NCI-H524 (cell line): ENCODE measurements at places on chromosomes 12 and 14.

- DNase-seq, result no peak
Observed at GRCh38 chr12:12764824-12765223, 20.6 kb upstream of the APOLD1 start.

DNA sequence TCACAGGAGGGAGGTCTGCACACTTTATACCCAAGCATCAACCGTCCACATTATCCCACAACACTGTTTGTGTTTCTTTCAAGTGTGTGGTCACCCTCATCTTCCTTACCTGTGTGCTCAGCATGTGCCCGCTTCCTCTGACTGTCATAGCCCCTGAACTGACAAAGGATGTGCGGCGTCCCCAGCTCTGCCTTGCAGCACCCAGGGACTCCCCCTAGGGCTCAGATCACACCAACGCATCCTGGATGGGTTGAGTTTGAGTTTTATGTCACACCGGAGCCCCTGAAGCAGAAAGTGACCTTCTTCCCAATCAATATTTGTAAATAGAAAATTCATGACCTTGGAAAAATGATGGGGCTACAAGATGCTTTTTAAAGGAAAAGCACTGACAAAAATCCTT is 770.7 kb upstream of the TMEM132C start:
- DNase-seq, result no peak

DNA sequence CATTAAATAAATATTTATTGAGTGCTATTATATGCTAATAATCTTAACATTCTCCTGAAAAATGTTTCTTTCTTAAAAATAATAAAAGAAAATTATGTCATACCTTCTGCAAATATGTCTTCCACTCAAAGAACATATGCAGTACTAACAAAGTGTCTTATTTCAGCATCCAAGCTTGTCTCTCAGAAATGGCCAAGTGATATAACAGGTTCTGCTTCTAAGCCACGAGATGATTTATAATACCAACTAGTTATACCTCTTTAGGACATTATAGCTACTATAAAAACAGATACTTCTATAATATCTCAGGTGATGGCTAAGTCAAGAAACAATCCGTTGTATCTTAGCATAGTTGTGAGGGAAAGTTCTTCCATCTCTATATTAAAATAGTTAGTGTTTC is 128.1 kb upstream of the ARID2 start:
- no peak for DNase-seq

DNA sequence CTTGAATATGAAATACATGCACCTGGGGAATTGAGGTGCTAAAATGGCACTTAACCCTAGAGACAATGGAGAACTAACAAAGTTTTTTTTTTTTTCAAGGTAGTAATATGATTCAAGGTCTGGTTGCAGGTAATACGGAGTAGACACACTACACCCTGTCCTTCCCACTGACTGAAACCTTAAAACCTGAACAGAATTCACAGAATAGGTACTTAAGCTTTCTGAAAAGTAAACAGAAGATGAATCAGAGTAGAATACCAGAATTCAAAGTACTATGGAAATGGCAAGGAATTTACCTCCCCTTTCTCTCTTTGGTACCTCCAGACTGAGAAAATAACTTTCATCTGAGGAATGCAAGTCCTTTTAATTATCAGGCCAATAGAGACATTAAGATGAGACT is 87.2 kb downstream of the PAPLN start:
- no peak for DNase-seq
